EL (cell line): ENCODE measurements at places on chromosomes 1 and 21.

DNA sequence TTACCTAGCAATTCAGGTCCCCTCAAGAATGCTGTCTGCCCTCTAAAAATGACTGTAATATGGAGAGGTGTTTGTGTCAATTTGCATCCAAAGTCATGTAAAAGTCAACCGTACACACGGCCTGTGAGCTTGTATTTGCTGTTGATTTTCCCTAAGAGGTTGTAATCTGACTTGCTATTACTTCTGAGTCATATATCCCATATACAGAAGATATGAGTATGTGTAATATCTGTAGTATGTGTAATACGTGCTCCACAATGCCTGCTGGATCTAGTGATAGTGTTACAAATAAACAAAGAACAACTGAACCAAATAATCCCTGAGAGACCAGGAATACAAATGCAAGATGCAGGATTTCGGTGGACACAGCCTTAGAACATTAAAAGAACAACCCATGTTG is 1.4 kb upstream of the KCNJ6 start:
- peak; percentile 70 for DNase-seq

- peak; percentile 89 for DNase-seq
Measured at GRCh38 chr1:43529206-43529731, 1.4 kb upstream of the PTPRF start.

DNA sequence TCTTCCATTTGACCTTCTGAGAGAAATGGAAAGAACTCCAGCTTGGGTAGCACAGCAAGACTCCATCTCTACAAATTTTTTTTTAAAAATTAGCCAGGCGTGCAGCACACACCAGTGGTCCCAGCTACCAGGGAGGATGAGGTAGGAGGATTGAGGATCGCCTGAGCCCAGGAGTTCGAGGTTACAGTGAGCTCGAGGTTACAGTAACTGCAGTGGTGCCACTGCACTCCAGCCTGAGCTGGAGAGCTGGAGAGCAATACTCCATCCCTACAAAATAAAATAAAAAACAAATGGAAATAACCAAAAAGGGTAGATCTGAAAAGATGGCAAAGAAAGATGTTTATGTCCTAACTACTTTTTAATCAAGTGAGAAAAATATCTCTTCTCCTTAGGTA is 14.5 kb downstream of the POGZ start:
- peak; percentile 2 for DNase-seq

DNA sequence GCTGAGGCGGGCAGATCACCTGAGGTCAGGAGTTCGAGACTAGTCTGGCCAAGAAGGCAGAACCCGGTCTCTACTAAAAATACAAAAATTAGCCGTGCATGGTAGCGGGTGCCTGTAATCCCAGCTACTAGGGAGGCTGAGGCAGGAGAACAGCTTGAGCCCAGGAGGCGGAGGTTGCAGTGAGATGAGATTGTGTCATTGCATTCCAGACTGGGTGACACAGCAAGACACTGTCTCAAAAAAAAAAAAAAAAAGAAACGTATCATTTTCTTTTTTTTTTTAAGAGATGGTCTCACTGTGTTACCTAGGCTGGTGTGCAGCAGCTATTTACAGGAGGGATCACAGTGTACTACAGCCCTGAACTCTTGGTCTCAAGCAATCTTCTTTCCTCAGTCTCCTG is 47.3 kb downstream of the ITGB3BP start:
- peak; percentile 46 for DNase-seq
